Stimulated activated CD8-positive, alpha-beta memory T cell treated with anti-CD3 and anti-CD28 coated beads, Interleukin-4, amount 100 ng/mL, for 1 hour (primary cell): ENCODE measurements at places on chromosomes 3 and 15.

DNA sequence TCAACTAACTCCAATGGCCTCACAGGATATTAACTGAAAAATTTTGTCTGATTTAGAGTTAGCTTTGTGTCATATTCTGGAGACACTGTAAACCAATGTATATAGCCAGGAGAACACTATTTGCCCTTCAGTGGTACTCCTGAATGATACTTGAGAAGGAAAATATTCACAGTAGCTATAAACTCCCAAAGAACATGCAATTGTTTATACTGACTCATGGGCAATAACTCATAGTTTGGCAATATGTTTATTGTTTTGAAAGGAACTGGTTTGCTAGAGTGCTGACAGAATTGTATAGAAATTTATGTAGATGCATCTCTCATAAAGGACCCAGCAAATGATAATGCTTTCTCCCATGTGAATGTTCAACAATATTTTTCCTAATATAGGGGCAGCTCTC is 537.6 kb downstream of the PLOD2 start:
- no peak for DNase-seq

GRCh38 chr3:59774634-59775033 is 724.8 kb upstream of the CFAP20DC start:
- DNase-seq, result no peak

DNA sequence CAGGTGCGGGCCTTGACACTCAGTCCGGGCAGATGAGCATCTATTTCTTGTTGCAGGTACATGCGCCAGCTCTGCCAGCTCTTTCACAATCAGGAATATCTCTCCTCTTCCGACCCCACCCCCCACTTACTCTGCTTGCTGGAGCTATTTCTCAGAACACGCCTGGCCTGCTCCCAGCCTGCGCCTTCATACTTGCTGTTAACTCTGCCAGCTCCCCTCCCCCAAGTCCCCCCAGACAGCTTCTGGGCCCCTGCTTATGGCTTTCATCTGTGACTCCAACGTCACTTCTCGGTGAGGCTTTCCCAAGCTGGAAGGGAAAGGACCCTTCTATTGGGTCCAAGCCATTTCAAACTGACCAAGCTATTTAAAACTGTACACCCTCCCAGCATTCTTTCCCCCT is 15.2 kb downstream of the MAGEF1 start:
- no peak for DNase-seq

DNA sequence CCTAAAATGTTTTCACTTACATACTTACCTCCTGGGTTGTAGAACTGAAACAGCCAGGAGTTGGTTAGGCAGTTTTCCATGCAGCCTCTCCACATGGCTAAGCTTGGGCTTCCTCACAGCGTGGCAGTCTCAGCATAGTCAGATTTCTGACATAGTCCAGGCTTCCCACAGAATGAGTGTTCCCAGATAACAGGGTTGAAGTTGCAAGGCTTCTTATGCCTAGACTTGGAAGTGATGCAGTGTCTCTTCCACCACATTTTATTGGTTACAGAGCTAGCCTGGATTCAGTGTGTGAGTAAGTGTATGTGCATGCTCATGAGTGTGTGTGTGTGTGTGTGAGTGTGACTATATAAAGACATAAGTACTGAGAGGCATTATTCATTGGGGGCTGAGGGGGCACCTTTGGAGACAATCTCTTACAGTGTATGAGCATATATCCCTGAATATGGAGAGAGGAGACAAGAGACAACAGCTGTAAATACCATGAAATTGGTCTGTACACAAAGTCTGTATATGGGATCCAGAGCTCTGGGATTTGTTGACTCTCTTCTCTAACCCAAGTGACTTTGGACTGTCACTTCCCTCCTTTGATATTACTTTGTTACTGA is 78.1 kb downstream of the ZNF621 start:
- no peak for DNase-seq

- peak; percentile 7 for DNase-seq
These were observed 134.7 kb downstream of the TPRA1 start for GRCh38 chr3:127455541-127456450.

DNA sequence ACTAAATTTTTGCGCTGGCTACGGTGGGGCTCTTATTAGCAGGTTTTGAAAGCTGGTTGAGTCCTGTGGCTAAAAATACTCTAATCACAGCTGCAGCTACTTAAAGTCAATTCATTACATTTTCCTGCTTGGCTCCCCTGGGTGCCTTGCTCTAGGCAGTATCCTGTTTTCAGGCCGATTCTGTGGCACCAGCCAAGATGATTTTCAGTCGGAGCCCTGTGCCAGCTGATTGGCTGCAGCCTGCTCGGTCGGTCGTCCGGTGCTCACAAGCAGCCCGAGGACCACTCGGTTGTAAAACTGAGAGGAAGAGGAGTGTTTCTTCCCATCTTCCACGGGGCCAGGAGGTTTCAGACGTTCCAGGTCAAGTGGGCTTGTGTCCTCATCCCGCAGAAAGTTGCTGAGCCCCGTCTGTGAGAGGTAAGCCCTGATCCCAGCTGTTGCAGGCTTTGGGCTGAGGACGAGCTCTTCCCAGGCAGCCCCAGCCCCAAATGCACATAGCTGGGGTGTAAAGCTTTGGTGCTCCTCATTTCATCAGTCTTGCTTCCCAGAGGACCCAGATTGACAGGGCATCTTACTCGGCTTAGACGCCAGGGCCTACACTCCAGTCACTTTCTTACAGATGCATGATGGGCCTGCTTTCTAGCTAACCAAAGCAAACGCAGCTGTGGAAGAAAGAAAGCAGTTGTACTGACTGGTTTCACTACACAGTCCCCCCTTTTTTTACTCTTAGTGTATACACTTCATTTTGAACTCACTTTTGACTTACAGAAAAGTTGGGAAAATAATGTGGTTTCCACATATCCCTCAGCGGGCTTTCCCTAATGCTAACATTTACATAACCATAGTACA is 15.9 kb downstream of the LYSMD4 start:
- no peak for DNase-seq

- no peak for DNase-seq
These were observed 2.3 kb downstream of the CCK start for GRCh38 chr3:42263354-42264346.

DNA sequence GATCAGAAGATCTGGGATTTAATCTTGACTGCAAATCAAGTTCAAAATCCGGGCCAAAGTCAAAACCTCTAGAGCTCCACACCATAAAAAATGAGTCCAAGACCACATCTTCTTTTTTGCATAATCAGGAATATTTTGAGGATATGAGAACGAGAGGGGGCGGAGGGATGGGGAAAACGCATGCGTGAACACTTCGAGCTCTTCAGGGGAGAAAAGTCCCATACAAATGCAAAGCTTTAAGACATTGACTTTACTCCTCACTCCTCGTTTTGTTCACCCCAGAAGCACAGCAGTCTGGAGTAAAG is 68.2 kb downstream of the SUMF1 start:
- no peak for DNase-seq

- no peak for DNase-seq
These were observed 38.6 kb downstream of the EHD4 start for GRCh38 chr15:41933771-41934170.

DNA sequence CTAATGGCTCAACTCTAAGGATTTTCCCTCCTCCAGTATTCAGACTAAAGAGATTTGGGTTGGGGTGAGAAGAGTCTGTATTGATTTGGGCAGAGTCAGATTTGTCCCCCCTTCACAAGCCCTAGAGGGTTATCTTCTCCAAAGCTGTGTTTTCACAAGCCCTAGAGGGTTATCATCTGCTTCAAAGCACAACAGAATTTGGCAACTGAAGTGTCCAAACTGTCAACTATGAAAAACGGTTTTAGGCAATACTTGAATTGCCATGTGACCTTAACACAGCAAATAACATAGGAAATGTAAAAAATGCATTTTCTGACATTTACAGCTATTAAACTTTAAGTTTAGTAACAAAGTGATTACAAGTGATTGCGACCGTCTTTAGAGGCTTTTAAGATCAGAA is 119.9 kb downstream of the IMPG2 start:
- no peak for DNase-seq

DNA sequence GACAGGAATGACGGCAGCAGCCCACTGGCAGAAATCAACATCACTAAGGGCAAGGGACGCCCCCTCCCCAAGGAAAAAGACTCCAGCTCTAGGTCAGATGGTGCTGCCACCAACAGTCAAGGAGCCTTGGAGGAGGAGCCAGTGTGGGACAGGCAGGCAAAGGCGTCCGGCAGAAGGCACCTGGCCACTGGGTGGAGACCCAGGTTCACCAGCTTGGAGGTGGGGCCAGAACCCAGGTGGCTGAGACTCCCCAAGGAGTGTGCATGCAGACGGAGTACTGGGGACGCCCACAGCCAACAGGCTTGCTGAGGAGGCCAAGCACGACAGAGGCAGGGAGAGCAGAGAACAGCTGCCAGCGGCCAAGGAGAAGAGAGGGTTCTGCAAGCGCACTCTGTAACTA is 35.2 kb downstream of the PTPN23 start:
- DNase-seq, result no peak

- DNase-seq, result no peak
These were observed 11.5 kb downstream of the TCF12 start for GRCh38 chr15:56929933-56930332.

DNA sequence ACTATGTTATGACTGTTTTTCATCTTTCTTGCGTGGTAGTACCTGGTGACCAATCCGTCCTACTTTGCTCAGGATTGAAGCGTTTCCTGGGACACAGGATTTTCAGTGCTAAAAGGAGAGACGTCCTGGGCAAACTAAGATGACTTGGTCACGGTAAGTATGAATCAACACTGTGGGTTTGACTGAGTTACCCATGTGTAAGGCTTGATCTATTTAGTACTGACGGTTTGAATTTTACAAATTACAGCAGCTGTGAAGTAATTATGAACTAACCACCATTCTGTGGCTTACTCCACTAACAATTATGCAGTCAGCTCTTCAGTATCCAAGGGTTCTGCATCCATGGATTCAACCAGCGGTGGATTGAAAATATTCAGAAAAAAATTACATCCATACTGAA is 172.9 kb upstream of the FEZF2 start:
- no peak for DNase-seq

- no peak for DNase-seq
These were observed 225.2 kb downstream of the WDR72 start for GRCh38 chr15:53534105-53534839.

- no peak for DNase-seq
These were observed 28.2 kb downstream of the CSTA start for GRCh38 chr3:122353215-122353614.

DNA sequence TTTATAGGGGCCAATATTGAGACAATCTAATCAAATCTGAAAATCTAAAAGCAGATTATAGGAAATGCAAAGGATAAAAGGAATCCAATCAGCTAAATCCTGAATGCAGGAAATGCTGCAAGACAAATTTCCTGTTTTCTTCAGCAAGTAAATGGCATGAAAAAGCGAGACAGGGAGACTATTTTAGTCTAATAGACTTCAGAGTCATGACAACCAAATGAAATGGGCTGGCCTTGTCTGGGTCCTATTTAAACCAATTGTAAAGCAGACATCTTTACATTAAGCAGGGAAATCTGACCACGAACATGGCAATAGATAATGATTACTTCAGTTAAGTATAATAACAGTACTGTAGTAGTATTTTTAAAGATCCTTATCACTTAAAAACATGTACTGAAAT is 2.1 kb downstream of the DBR1 start:
- DNase-seq, result no peak

DNA sequence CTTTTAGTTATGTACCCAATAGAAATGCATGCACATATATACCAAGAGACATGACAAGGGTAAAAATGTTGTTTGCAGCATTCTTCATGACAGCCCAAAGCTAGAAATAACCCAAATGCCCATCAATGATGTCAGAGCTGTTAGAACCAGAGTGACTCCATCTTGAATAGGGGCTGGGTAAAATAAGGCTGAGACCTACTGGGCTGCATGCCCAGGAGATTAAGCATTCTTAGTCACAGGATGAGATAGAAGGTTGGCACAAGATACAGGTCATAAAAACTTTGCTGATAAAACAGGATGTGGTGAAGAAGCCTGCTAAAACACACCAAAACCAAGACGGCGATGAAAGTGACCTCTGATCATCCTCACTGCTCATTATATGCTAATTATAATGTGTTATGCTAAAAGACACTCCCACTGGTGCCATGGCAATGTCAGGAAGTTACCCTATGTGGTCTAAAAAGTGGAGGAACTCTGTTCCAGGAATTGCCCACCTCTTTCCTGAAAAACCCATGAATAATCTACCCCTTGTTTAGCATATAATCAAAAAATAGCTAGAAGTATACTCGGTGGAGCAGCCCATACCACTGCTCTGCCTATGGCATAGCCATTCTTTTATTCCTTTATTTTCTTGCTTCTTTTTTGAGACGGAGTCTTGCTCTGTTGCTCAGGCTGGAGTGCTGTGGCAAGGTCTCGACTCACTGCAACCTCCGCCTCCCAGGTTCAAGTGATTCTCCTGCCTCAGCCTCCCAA is 32.9 kb downstream of the ZBTB11 start:
- DNase-seq, result no peak

- no peak for DNase-seq
These were observed 41.6 kb downstream of the POLG start for GRCh38 chr15:89293012-89293411.

DNA sequence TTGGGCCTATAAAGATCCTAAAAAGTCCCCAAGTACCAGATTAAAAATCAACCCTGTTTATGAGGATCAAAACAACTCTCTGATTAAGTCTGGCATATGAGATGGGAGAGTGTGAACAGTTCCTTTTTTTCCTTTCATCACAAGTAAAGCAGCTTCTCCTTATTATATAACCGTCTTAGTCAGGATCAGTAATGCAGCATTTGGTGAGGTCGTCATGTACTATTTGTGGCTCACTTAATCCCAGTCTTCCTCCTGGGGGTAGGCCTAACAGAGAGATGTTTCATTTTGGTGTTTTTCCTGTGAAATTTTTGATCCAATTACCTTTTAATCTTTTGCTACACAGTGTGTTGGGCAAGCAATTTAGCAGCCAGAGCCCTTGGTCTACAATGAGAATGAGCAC is 333.1 kb upstream of the KCNMB2 start:
- DNase-seq, result no peak

- DNase-seq, result no peak
These were observed 14.4 kb upstream of the GNAI2 start for GRCh38 chr3:50221411-50222168.

DNA sequence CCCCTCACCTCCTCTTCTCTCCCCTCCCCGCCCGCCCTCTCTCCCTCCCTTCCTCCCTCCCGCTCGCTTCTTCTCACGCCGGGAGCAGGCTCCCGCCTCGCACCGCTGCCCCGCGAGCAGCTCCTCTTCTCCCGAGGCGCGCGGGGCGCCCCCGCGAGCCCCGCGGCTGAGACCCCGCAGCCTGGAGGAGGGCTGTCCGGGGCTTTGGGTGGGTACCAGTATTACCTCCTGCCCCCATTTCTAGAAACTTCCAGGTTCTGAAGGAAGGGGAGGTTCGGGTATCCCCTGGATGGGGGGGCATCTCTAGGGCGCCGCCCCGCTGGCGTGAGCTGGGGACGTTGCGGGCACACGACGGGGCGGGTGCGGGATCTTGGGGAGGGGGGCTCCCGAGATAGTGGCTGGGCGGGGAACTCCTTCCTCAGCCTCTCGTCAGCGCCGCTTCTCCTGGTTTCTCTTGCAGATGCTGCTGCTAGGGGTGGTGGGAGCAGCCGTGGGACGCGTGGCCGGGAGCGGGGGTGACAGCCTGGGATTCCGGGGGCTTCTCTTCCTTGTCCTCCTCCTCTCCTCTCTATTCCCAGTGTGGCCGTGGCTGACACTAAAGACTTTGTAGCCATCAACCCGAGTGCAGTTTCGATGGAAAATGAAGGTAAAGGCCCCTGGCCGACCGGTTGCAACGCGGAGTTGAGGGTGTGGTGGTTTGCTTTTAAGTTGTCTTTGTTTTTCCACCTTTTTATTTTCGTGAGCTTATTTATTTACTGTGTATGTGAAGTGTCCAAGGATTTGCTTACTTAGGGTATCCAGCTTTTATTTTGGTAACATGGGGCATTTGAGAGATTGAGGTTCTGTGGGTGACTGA is 474 bp downstream of the ATP2C1 start:
- peak; percentile 13 for DNase-seq

GRCh38 chr3:160828880-160829279 is 72.8 kb downstream of the PPM1L start:
- no peak for DNase-seq
